GM04503 (cell line): ENCODE measurements at places on chromosomes 16 and 17.

DNA sequence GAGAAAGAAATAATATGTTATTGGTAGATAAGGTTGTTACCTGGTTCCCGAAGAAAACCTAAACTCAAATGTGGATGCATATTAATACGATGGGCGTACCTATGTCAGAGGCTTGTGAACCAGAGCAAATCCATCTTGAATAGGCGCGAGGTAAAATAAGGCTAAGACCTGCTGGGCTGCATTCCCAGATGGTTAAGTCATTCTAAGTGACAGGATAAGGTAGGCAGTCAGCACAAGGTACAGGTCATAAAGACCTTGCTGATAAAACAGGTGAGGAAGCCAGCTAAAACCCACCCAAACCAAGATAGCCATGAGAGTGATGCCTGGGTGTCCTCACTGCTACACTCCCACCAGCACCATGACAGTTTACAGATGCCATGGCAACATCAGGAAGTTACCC lies 1400.1 kb downstream of the CDH8 start:
- DNase-seq: no peak

GRCh38 chr16:799948-800833 lies at the start of gene GNG13:
TSS of gene GNG13 (minus strand) at chr16:800734. CDS start at chr16:799077, 1,657 bp downstream.
- DNase-seq: no peak

DNA sequence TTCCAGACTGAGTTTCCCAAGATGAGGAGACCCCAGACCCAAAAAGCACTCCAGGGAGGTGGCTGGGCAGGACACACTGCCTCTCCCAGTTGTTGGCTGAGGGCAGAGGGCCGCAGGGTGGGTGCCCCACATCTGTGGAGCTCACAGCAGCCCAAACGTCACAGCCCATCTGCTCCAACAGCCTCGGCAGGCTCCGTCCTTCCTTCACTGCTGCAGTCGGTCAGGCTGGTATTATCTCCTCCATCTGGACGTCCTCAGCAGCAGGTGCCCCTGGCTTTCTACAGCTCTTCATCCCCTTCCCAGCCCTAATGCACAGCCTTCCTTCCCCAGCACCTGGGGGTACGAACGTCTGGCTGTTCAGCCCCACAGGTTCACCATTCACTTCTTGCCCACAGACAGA lies 55.2 kb downstream of the PRMT7 start:
- DNase-seq: no peak

GRCh38 chr17:59547131-59547915 lies 18.1 kb upstream of the DHX40 start:
- DNase-seq: no peak

- DNase-seq: no peak
Measured at GRCh38 chr16:80314042-80314441, 226.8 kb upstream of the DYNLRB2 start.

DNA sequence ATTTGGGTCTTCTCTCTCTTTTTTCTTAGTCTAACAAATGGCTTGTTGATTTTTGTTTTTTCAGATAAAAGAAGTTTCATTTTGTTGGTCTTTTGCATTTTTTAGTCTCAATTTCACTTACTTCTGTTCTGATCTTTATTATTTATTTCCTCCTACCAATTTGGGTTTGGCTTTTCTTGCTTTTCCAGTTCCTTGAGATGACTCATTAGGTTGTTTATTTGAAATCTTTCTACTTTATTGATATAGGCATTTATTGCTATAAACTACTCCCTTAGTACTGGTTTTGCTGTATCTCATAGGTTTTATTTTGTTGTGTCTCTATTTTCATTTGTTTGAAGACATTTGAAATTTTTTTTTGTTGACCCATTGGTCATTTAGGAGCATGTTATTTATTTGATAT lies 152.2 kb upstream of the MPHOSPH6 start:
- DNase-seq: no peak

- no peak for DNase-seq
Measured at GRCh38 chr17:59167571-59168001, 12.0 kb downstream of the PRR11 start.

DNA sequence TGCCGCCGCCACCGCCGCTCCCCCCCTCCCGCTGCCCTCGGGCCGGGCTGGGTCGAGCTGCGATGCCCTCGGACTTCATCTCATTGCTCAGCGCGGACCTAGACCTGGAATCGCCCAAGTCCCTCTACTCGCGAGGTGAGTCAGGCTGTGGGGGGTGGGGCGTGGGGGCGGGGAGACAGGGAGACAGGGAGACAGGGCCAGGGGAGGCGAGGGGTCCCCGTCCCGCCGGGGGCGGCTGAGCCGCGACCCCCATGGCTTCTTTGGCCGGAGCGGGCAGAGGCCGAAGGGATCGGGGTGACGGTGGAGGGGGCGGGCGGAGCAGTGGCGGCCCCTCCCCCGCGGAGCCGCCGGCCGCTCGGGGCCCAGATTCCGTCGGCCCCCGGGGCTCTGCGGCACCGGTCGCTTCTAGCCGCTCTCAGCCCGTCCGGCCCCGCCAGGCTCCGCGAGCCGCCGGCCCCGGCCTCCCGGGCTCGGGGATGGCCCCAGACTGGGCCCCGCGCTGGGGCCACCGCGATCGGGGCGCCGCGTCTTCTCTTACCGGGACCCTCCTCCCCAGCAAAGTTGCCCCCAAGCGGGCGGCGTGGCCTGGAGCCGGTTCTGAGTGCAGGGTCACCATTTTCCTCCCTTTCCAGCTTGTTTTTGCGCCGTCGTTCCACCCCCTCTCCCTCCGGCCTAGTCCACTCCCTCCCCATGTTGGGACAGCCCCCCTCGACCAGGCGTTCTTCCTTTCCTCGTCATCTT lies 644 bp downstream of the NFAT5 start:
- DNase-seq: peak; percentile 22

DNA sequence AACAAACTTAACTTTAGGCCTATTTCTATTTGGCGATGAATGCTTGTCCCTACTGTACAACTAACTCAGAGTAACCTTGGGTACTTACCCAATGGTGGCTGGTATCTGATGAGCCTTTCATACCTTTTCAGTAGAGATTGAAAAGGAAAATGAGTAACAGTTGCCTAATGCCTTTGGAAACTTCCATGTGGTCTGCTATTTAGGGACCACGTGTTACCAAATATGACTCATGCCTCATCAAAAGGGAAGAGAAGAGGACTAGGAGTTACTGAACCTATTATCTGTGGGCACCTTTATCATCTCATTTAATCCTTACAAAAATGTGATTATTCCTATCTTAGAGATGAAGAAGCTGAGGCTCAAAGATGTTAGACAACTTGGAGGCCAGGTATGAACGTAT lies 8.1 kb downstream of the MYOCD start:
- no peak for DNase-seq

GRCh38 chr17:19269106-19269505 lies 31.9 kb downstream of the EPN2 start:
- DNase-seq: no peak

- no peak for DNase-seq
Measured at GRCh38 chr17:55673743-55674506, 48.7 kb downstream of the TMEM100 start.

DNA sequence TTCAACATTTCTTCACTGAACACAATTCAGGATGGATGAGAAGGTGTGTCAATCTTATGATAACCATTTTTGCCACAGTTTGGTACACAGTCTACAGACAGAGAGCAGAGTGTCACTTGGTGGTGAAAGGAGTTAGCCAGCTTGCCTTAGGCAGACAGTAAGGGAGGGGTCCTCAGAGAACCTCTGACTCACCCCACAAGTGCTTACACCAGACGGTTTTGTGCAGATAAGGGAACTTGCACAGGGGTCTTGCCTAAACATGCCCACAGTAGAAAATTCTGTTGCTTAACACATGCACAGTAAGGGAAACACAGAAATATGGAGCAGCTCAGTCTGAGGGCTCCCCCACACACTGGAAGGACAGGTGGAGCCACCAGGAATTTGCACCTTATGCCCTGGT lies 204.5 kb upstream of the CDH8 start:
- DNase-seq: no peak

DNA sequence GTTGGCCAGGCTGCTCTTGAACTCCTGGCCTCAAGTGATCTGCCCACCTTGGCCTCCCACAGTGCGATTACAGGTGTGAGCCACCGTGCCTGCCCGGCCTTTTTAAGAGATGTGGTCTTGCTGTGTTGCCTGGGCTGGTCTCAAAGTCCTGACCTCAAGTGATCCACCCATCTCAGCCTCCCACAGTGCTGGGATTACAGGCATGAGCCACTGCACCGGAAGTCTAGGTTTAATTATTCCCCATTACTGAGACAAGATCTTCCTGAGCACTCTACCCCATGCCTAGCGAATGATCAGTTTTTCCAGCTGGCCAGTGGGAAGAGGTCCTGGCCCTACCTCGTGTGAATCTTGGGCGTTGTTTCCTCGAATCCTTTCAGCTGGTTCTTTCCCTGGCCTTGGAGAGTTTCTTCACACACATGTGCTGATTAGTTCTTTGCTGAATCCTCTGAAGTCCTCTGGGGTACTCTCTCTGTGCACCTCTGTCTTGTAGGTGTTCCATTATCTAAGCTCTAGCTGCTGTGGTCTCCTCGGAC lies 18.9 kb downstream of the C16orf54 start:
- no peak for DNase-seq

DNA sequence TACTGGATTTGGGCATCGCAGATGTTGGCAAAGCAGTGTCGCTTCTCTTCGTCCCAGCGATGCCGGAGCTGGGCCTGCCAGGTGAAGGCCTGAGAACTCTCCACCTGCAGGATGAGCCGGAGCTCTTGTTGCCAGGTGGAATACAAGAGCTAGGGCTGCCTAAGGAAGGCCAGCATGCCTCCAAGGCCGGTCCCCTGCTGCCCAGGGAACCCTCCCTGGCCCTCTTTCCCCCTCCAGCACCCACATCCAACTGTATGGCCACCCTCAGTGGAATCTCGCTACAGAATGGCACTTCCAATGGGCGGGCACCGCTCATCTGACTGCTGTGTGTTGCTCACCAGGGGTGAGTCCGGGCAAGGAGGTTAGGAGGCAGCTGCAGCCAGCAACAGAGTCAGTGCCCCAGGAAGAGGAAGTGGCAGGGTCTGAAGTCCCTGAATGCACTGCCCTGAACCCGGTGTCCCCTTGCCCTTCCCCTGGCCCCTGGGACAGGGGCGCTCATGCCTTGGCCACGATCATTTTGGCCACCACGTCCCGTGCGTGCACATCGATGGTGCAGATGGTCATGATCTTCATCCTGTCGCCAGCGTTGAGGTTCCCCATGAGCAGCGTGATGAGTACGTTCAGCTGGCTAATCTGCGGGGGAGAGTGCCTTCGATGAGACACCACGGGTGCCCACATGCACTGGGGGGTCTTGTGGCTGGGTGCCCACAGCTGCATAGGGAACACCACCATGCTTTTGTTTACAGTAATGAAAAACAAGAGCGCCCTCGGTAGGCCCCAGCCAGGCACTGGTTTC lies 75.8 kb downstream of the DNAH17 start:
- DNase-seq: no peak

- no peak for DNase-seq
Measured at GRCh38 chr16:84699147-84699711, 571 bp upstream of the USP10 start.

DNA sequence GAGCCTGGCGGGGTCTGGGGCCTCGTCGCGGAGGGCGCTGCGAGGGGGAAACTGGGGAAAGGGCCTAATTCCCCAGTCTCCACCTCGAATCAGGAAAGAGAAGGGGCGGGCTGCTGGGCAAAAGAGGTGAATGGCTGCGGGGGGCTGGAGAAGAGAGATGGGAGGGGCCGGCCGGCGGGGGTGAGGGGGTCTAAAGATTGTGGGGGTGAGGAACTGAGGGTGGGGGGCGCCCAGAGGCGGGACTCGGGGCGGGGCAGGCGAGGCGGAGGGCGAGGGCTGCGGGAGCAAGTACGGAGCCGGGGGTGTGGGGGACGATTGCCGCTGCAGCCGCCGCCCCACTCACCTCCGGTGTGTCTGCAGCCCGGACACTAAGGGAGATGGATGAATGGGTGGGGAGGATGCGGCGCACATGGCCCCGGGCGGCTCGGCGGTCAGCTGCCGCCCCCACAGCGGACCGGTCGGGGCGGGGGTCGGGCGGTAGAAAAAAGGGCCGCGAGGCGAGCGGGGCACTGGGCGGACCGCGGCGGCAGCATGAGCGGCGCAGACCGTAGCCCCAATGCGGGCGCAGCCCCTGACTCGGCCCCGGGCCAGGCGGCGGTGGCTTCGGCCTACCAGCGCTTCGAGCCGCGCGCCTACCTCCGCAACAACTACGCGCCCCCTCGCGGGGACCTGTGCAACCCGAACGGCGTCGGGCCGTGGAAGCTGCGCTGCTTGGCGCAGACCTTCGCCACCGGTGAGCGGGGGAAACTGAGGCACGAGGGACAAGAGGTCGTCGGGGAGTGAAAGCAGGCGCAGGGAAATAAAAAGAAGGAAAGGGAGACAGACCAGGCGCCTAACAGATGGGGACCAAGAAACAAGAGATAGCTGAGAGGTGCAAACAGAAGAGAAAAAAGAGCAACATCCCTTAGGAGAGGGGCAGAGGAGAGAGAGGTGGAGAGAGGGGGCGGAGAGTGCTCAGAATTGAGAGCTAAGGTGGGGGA lies at the start of gene PNMT:
Gene PNMT, plus strand, starts transcription at position 509 of the 980 bp plus-strand sequence. Its CDS starts 23 bp downstream, at position 532.
- no peak for DNase-seq

- no peak for DNase-seq
Measured at GRCh38 chr16:73558219-73558618, 510.3 kb upstream of the ZFHX3 start.

DNA sequence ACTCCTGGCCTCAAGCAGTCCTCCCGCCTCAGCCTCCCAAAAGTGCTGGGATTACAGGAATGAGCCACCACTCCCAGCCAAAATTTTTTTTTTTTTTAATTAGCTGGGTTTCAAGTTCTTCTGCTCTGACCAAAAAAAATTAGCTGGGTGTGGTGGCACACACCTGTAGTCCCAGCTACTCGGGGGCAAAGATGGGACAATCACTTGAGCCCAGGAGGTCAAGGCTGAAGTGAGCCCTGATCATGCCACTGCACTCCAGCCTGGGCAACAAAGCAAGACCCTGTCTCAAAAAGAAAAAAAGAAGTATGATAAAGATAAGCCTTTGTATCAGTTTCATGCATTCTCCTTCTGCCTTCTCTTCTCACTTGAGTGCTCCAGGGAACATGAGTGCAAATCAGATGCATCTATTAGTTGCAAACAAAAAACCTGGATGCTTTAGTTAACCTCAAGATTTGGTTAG lies 1.9 kb downstream of the NQO1 start:
- no peak for DNase-seq

DNA sequence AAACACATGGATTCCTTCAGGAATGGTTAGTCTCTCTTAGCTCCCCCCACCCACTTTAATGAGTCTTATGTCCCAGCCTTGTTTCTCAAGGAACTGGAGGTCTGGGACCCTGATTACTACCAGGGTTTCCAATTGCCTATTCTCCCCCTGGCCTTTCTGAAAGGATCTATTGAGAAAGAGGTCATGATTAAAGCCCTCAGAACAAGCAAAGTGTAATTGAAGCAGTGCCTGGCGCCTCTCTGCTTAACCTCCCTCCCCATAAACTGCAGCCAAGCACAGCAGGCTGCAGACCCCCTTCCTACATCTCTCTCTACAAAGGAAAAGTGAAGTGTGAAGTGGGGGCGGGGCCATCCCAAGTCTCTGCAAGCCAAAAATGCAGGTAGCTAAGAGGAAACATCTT lies 159.7 kb upstream of the CDH11 start:
- no peak for DNase-seq
